Germinal center (tissue), 1 donor: ENCODE measurements at places on chromosomes 5 and 9.

DNA sequence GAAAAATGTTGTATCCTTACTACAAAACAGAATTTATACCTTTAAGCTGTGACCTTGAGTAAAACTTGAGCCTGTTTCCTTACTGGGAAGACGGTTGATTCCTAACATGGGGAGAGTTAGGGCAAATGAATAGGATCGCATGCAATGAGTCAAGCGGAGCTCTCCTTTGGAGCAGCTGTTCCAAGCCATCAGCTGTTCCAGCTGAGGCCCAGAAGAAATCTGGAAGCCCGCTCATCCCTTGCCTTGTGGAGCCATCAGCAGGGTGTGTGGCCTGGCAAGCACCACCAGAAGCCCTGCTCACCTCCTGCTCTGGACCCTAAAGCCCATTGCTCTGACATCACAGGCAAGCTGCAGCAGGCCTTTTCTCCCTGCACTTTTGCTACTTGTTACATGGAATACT is 8.0 kb downstream of the KIAA1191 start:
- no peak for DNase-seq

GRCh38 chr9:113436728-113437515 is 26.4 kb downstream of the C9orf43 start:
- no peak for DNase-seq

GRCh38 chr5:79526928-79527327 is 13.0 kb upstream of the HOMER1 start:
- no peak for DNase-seq

GRCh38 chr5:178106556-178107239 is 6.6 kb upstream of the N4BP3 start:
- DNase-seq, result no peak

GRCh38 chr5:34857161-34857560 is 18.2 kb downstream of the TTC23L start:
- no peak for DNase-seq

DNA sequence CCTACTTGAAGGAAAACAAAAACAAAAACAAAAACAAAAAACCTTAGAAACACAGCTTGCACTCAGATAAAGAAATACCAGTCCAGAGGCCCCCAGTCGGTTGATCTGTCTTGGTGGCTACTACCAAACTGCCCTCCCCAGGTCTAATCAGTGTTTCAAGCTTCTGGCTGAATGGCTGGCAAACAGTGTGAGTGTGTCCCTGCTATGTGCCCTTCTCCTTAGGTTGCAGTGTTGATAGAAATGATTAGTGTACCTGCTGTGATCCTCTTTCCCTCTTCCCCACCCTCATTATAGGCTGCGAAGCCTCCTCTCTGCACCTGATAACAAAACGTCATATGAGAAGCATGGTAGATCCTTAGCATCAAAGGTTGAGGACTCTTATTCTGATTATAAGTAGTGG is 12.8 kb downstream of the NR4A3 start:
- no peak for DNase-seq

- no peak for DNase-seq
Observed at GRCh38 chr5:40381676-40382363, 297.9 kb upstream of the PTGER4 start.

DNA sequence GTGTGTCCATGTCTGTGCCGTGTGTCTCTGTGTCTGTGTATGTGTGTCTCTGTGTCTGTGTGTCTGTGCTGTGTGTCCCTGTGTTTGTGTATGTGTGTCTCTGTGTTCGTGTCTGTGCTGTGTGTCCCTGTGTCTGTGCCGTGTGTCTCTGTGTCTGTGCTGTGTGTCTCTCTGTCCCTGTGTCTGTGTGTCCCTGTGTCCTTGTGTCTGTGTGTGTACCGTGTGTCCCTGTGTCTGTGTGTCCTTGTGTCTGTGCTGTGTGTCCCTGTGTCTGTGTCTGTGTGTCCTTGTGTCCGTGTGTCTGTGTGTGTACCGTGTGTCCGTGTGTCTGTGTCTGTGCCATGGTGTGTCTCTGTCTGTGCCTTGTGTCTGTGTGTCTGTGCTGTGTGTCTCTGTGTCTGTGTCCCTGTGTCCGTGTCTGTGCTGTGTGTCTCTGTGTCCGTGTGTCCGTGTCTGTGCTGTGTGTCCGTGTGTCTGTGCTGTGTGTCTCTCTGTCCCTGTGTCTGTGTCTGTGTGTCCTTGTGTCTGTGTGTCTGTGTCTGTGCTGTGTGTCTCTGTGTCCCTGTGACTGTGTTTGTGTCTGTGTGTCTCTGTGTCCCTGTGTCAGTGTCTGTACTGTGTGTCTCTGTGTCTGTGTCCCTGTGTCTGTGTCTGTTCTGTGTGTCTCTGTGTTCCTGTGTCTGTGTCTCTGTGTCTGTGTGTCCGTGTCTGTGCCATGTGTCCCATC is 23.2 kb downstream of the CACNA1B start:
- no peak for DNase-seq

- DNase-seq, result no peak
Observed at GRCh38 chr5:104095527-104095926, 532.9 kb upstream of the NUDT12 start.
